Tibial nerve (tissue), 4 donors: ENCODE measurements at places on chromosomes 5 and 9.
A peak's percentile ranks its signal among the peaks of the same experiment; 100 is the strongest.

DNA sequence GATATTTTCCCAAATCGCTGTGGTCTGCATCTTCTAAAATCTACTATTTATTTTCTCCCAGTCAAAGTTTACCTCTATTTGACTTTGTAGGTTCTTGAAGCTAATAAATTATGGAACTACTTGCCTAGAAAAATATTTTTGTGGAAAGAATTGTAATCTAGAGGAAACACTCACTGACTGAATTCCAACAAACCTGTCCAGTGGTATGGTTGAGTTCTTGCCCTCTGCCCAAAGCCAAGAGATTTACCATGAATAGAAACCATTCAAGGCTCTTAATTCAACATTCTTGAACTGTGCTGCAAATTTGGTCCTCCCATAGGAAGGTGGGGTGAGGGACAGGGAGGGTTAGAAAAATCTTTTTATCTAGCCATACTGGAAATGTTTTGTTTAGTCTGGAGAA, 233.9 kb upstream of the MAP3K1 start:
- DNase-seq: no peak

GRCh38 chr9:35729700-35730485, 2.1 kb downstream of the TLN1 start:
- peak; percentile 42 for DNase-seq

DNA sequence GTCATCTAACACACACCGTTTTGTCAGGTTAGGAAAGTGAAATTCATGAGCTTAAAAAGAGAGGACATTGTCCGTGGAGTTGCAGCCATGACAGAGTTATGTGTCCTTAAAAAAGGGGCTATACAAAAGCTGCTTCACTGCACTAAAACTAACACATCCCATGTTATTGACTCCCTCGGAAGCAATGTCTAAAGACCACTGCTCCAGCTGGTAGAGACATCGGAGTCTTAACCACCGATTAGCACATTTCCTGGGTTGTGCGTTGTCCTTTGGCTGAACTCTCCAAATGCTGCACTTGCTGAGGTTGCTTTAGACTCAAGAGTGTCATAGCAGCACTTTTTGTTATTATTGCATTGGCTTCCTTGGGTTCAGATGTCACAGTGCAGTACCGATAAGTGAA, 128.3 kb upstream of the C9orf72 start:
- no peak for DNase-seq

DNA sequence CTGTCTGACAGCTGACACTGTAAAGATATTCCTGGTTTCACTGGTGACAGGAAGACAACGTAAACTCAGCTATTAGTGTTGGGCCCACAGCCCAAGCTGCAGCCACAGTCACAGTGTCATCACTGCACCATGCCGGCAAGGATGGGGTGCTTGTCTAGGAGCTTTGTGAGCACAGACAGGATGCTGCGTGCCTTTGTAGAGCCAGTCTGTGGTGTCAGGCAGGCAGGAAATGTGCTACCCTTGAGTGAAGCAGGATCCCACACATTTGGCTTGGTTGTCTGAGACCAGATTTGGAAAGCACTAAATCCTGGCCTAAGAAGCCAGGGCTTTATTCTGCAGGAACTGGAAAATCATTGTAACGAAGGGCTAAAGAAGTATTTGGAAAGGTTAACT, 121.6 kb upstream of the ADAMTS16 start:
- DNase-seq: no peak

DNA sequence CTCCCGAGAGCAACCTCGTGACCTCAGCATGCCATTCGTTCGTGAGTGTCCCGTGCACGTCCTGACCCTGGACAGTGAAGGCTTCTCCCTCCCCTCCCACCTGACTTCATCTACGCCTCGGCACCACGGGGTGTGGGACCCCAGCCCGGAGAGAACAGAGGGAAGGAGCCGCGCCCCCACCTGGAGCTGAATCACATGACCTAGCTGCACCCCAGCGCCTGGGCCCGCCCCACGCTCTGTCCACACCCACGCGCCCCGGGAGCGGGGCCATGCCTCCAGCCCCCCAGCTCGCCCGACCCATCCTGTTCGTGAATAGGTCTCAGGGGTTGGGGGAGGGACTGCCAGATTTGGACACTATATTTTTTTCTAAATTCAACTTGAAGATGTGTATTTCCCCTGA, 38.3 kb upstream of the FCN2 start:
- no peak for DNase-seq

DNA sequence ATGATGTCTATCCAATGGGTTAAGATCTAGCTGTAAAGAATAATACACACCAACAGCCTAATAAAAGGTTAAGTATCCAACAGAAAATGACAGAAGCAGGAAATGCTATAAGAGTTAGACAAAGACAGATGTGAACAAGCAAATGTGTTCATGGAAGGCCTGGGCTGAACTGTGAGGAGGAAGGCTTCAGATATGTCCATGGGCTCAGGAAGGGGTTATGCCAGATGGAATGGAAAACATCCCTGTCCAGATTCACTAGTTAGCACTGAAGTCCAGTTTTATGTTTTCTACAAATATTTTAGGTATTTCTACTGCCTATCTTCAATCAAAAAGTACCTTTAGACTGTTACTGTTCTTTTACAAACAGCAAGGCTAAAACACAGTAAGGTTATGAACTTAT, 27.1 kb downstream of the ERAP1 start:
- DNase-seq: no peak

DNA sequence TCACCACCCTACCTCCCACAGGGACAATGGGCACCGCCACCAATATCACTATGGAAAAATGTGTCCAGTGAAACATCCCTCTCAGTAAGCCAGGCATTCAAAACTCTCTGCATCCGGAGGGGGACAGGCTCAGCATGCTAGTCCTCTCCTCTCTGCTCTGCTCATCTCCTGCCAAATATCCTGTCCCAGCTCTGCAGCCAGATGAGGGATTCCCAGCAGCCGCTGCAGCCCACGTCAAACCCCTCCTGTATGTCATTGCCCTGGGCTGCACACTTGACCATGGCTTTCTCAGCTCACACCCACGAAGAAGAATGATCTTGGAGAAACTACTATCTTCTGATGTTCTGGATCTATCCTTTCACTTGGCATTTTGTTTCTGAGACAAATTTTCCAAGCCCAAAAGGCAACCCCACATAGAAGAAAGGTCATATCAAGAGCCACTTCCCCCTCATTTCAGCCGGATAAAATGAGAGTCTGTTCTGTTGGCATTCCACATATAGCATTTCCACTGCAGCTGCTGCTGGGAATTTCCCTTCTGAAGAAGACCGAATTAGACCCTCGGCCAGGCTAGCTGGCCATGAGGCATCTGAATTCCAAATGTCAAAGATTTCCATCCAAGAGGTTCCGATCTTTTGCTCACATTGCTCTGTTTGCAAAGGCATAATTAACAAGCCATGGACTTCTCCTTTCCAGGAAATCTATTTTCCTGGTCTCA, 338.0 kb downstream of the ACTL7B start:
- DNase-seq: no peak

DNA sequence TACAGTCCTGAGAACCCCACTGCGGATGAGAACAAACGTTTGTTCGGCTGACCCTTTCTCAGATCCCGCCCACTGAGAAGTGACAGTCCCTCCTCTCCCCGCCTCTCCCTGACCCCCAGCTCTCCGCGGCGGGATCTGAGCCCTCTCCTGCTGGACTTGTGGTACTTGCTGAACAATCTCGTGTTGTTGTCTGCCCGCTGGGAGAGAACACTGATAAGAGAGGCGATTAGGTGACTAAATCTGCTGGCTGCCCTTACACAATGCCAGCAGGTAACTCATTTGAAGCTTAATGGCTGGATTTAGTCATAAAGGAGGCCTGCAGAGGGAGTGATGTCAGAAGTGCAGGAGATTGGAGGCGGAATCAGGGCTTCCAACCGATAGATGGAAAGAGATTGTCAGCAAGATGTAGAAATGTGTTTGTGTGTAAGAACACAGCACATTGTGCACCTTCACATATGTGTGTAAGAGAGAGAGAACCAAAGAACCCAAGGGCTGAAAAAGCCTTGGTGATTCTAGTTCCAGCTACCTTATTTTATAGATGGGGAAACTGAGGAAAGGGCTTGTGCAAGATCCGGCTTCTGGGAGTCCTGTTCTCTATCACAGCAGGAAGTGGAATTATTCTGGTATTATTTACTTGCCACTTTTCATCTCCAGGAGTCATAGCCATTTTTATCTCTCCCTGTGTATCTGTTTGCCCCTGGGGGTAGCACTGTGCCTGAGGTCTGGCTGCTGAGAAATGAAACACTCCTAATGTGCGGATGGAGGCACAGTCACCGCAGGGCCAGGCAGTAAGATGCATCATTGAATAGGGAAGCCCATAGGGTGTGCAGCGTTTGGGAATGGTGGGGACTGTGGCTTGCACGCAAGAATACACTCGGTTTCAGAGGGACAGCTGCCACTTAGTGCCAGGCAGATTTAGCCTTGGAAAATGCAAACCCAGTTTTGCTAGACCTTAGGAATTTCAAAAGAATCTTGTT, 203.7 kb upstream of the MSX2 start:
- DNase-seq: no peak
